ENCODE measurements at places on chromosomes 2 and 18.

DNA sequence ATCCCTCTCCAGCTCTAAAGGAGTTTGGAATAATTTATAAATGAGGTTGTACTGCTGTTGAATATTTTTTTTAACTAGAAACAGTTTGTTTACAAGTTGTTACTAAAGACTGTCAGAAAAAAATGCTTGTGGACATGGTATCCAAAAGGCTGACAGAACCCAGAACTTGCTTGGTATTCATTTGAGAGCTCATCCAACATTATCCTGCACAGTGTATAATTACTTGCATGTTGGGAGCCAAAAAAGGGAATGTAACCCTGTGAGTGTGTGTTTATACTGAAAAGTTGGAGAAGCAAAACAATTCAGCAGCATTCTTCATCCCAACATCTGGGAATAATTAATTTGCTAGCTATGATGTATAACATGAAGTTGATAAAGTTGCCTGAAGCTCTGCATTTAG lies 42.1 kb upstream of the EHBP1 start:
- no peak for DNase-seq

DNA sequence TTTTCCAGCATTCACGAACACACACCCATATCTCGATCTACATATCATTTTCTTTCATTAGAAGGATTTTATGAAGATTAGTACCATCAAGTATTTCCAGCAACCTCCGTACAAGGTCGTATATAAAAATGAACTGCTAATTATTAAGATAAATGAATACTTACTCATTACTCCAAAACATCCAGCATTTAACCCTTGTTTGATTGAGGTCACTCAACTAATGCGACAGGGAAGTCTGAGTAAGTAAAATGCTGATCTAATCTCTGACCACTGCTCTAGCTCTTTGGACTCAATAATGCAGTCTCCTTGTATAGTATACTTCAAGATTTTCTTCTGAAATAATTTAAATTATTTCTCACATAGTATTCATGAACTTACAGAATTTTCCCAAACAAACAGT lies 2.0 kb downstream of the ABHD3 start:
- no peak for DNase-seq

GRCh38 chr2:164910101-164910899 lies 45.0 kb downstream of the SLC38A11 start:
- peak; percentile 17 for DNase-seq

- DNase-seq: no peak
Observed at GRCh38 chr2:9769171-9770005, 73.9 kb upstream of the TAF1B start.

- no peak for DNase-seq
Observed at GRCh38 chr2:57806449-57806968, 240.1 kb upstream of the VRK2 start.

DNA sequence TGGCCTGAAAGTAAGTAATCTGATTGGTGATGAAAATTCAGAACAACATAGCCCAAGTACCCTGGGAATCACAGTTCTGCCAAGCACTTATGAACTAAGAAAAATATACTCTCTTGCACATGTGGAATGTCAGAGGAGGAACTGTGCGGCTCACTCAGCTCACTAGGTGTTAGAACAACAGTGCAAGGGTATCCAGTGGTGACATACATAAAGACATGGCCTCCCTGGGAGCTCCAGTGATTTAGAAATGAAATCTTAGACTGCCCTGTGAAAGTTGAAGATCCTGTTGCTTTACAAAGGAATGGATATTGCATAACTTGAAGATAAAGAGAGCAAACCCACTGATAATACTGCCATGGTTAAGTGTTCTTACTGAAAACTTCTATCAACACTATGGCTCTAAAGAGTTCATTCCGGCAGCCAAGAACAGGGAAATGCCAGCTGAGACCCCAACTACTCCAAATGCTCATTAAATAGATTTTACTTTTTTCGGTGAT lies 246.2 kb downstream of the ARHGAP15 start:
- DNase-seq: no peak

DNA sequence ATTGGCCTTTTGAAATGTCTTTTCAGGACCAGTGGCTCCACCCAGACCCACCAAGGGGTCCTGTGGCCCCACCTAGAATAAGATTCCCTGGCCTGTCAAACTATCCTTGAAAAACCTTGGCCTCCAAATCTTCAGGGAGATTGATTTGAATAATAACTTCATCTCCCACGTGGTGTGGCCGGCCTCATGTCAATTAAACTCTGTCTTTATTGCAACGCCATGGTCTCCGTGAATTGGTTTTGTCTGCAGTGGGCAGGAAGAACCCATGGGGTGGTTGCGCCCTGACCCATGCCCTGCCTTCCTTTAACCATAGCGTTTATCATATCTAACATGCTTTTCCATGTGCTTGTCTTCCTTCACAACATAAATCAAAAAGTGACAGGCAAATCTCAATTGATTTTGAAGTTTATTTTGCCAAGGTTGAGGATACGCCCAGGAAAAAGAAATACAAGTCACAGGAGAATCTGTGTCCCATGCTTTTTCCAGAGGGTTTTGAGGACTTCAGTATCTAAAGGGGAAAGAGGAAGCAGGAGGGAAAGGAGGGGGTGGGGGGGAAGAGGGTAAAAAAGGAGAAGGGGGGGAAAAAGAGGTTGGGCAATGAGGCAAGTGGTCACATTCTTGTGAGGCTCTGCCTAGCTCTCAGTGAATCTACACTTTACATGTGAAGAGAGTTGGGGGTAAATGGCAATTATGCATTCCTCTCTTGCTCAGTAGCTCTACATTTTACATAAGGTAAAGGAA lies 66.5 kb upstream of the CABLES1 start:
- peak; percentile 74 for DNase-seq

DNA sequence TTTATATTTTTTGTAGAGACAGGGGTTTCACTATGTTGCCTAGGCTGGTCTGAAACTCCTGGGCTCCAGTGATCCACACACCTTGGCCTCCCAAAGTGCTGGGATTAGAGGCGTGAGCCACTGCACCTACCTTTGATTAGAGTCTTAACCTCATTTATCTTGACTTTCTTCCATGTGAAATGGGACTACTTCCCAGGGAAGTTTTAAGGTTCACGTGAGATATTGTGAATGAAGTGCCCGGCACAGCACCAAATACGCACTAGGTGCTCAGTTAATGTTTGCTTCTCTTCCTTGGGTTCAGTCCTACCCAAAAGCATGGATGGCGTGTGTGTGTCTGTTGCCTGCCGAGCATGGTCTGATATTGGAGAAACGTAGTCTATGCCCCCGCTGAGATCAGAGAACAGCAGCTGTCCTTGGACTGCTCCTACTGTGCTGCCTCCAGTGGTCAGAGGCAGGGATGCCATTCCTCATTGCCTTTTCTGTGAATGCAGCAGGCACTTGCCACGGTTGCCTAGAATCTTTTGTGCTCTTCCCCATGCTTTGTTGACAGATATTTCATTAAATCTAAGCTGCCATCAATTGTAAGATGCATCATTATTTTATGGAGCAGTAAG lies 12.3 kb upstream of the TFCP2L1 start:
- DNase-seq: peak; percentile 46

DNA sequence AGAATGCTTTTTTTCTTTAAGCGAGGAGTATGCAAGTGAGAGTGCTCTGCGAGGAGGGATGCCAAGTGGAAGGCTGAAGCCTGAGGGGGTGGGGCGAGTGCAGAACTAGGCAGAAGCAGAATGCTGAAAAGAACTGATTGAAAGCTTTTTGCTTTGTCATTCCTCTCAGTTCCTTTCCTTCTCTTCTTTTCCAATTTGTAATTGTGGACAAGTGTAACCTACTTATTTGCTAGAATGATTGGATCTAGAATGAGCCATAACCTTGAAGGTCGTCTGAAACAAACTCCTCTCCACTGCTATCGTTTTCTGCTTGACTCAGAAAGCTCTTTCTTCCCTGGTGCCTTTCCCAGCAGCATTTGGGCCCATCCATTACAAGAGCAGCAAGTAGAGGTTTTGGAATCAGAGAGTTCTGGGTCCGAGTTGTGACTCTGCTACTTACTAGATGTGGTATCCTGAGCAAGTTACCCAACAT lies 115.3 kb downstream of the METTL8 start:
- DNase-seq: no peak

DNA sequence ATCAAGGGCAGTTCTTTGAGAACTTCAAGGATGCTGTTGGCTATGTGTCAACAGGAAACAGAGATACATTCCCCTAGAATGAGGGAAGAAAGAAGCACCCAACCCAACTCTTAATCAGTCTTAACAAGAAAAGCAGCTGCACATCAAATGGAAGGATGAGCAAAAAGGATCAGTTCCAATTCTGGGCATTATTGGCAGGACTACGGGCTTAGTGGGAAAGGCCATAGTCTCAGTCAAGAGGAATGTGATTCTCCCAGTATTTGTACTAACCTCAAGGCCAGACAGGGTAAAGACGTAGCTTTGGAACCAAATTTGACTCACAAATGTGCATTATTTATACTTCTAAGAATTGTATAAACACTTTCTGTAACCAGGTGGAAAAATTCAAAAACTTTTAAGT lies 18.2 kb downstream of the BMP10 start:
- DNase-seq: no peak

DNA sequence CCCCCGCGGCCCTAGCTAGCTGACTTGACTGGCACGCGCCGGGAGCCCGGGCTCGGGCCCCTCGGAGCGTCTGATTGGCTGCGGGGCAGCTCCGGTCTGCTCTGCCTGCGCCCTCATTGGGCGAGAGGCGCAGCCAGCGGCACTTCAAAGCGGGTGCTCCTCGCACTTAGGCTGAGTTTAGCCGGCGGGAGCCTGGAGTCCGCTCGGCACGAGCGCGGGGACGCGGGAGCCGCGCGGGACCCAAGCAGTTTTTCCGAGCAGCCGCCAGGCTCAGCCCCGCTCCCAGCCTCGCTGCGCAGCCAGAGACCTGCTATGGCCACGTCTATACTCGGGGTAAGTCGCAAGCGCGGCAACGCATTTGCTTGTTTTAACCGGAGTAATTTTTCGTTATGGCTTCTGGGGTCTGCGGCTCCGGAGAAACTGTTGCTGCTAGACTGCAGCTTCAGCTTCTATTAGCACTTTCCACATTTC lies at the start of gene SP9:
TSS of gene SP9 (plus strand) at position 174 of the 471 bp plus-strand sequence. CDS start at position 313, 139 bp downstream.
- DNase-seq: peak; percentile 47

GRCh38 chr2:239283288-239283945 lies 117.4 kb downstream of the HDAC4 start:
- no peak for DNase-seq

- DNase-seq: no peak
Observed at GRCh38 chr2:240701091-240701735, 9.5 kb downstream of the AQP12A start.

DNA sequence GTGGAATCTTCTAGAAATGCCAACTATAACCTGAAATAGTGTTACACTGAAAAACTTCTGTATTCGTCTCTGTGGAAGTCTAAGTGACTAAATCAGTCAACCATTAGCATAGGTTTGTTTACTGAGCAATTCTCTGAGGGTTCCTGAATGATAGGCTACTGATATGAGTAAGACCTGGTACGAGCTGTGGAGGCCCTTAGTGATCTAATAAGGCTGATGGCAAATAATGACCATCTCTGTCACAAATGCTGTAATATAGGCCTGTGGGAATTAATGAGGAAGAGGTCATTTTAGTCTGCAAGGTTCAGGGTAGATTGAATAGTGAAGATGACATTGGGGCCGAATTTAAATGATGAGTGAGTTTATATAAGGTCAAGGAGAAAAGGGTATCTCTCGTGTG lies 82.5 kb downstream of the MGAT5 start:
- no peak for DNase-seq

DNA sequence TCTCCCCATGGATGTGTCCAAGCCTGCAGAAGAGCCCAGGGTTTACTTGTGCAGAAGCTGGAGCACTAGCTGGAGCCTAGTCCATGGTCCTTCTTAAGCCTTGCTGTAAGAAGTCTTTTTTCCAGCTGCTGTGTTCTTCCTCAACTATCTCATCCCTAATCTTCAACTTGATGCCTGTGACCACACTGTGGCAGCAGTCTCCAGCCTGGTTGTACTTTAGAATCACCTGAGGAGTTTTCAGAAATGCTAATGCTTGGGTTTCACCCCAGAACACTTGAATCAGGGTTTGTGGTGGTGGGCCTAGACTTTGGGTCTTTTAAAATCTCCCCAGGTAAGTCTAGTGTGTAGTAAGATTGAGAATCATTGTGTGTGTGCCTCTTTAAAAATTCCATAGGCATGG lies 173.6 kb downstream of the ADCYAP1 start:
- no peak for DNase-seq

DNA sequence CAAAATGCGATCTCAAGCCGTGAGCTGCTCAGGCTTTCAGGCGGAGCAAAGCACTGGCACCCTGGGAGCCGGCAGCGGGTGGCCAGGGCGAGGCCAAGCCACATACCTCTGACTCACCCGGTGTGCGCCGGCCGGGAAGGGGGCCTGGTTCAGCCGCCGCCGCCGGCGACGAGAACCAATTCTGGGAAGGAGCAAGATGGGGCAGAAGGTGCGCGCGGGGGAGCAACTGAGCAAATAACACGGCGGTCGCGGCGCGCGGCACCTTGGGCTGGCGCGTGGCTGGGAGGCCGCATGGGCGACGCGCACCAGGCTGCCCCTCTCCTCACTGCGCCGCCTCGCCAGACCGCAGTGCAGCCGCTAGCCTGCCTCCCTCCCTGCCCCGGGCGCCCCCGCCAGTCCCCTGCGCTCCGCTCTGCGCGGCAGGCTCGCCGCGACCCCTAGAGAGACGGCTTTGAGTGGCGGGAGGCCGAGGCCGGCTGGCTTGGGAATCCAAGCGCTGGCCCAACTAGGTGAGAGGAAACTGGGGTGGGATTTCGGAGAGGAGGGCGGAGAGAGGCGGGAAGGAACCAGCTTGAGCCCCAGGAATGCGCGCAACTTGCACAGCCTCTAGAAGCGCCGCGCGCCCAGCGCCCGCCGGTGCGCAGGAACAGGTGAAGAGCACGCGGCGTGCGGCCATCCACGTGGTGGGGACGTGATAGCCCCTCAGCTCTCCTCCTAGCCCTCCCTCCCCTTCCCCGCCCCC lies 3.2 kb downstream of the NRP2 start:
- DNase-seq: peak; percentile 67

- no peak for DNase-seq
Observed at GRCh38 chr2:202726070-202726469, 91.3 kb downstream of the FAM117B start.

DNA sequence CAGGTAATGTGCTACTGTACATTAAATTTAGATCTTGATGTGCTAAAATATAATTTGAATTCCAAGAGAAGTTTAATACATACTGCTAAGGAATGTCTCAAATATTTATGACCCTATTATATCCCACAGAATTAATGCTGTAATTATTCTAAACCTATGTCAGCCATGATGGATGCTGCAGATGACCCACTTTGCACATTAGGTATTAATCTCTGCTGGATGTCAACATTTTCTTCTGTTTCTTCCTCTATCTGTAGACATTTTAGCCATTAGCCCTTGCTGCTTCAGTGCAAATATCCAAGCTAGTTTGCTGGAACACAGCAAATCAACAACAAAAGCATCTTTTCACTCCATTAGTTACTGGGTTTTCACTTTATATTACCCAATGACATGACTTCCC lies 164.6 kb downstream of the CDH2 start:
- DNase-seq: no peak

GRCh38 chr2:156340804-156341451 lies 8.4 kb upstream of the NR4A2 start:
- DNase-seq: no peak

GRCh38 chr2:223856584-223856983 lies 19.2 kb upstream of the AP1S3 start:
- DNase-seq: no peak

DNA sequence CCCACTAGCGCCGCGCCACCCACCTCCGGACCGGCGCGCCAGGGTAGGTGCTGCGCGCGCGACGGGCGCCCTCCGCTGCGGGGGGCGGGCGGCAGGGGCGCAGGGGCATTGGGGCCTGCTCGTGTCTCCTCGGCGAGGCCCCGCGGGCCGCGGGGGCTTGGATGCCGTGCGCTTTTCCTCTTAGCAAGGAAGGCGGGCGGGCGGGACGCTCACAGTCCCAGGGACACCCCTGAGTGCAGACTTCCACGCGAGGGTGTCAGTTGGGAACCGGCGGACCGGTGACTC lies 748 bp downstream of the TWIST2 start:
- no peak for DNase-seq

- DNase-seq: no peak
Observed at GRCh38 chr18:12102136-12102842, 8.6 kb downstream of the ANKRD62 start.

Measured in suppressor macrophage (primary cell).